ENCODE measurements at places on chromosomes 5 and 9.
A peak's percentile ranks its signal among the peaks of the same experiment; 100 is the strongest.

DNA sequence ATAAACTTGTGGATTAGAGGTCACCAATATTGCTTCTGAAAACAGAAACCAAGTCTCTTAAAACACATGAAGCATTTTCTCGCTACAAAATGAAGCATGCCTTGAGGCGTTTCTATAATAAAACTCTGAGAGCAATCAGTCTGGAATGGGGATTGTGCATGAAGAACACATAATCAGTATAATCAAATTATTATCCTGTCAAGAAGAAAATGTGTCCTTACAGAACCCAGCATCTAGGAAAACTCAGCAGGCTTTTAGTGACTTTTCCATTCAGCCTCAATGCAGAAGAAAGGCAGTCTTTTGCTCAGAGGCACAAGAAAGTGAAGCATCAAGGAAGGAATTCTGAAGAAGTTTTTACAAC is 121.9 kb downstream of the CDH18 start:
- DNase-seq = no peak

DNA sequence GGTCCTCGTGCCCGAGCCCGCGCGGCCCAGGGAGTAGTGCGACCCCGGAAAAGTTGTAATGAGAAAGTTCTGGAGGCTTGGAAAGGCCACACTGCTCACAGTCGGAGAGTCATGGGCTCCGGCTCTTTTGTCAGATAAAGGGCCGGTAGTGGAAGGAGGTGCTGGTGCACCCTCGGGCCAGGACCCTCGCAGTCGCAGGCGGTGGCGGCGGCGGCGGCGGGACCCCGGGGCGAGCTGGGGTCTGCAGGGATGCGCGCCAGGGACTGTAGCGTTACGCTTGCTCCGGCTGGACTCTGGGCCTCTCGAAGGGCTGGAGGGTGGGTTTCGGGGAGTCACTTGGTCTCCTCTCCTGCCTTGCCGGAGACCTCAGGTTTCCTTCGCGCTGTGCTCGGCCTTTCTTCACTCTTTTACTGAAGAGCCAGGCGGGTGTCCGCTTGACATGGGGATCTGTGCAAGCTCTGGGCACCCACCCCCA is 1.5 kb downstream of the RORB start:
- DNase-seq = no peak

DNA sequence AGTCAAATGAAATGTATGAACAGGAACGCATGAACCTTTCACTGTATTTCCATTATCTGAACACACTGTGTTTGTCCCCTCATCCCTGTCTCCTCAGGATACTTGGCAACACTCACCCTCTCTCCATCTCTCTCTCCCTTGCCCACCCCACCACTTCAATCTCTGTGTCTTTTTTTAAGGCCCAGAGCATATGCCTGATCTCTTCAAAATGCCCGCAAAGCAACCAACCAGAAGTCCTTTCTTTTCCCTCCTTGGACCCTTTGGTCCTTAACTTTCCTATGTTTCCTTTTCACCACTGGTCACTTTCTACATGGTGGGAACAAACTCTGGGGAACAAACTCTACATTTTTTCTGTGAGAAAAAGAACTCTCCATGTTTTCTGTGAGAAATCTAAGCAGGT is 3.2 kb upstream of the IRF1 start:
- DNase-seq = no peak

DNA sequence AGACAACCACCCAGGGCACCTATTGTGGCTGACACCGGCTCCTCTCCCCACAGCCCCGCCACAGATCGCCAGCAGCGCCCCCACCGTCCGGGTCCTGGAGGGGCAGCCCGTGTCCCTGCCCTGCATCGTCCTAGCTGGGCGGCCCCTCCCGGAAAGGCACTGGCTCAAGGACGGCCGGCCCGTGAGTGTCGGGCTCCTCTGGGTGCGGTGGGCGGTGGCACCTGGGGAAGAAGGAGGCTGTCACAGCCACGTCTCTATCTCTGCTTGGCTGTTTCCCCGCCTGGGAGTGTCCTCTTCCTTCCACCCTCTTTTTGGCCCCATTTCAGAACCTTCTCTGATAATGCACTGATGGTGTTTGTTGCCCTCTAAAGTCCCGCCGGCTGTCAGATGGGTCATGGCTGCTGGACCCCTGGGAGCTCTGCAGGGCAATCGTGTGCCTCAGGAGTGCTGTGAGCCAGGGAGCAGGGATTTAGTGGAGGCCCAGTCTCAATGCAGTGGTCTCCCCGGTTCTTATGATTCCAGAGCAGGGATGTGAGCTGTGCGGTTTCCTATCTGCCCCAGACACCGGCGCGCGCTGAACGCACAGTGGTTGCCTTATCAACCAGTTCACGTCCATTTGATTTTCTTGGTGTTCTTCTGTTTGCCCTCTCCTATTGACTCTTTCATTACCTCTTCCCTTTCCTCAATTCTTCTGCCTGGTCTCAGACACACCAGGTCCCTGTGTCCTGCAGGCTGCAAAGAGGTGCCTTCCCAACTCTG is 55.3 kb downstream of the HMCN2 start:
- no peak for DNase-seq

- DNase-seq = no peak
Measured at GRCh38 chr5:120476063-120476462, 12.0 kb downstream of the PRR16 start.

DNA sequence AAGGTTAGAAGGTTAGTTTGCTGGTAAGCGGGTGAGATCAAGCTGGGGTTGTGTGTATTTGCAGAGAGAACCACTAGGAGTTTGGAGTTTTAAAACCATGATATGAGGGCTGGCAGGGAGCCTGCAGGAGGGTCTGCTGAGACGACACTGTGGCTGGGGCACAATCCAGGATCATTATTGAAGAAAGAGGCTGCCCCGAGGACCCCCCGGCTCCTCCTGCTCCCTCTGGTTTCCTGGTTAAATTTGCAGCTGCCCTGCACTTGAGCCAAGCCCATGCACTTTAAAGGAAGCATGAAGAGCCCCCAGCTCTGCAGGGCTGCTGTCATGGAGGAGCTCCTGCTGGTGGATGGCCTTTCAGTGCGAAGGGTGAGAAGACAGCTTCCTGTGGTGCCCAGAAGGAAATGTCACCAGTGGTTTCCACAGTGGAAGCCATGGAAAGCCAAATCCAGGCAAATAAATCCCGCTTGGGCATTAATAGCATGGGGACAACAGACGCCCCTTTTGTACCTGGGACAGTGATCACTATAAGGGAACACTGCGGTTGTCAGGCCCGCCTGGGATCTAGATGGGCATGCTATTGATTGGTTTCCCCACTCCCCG is 140.7 kb downstream of the NSG2 start:
- no peak for DNase-seq

DNA sequence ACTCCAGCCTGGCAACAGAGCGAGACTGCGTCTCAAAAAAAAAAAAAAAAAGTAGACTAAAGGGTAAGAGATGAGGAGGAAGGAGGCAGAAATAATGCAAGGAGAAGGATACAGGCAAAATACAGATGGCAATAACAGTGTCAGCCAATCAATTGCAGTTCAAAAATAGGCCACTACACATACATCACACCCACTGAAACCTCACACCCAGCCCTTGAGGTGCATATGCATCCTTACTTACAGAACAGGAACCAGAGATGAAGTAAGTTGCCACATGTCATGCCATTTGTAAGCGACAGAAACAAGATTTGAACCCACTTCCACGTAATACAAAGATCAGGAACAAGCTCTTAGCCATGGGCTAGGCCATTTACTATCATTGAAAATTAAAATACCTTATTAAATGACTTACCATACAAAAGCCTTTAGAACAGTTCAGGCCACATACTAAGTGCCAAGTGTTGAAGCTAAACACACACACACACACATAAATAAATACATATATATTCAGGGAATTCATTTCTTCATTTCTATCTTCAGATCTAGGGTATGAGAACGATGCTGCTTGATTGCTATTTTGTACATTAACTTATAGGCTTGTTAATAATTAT is 98.4 kb downstream of the FNBP1 start:
- DNase-seq = peak; percentile 79

- DNase-seq = no peak
Measured at GRCh38 chr5:73484511-73484910, 13.7 kb upstream of the BTF3 start.

DNA sequence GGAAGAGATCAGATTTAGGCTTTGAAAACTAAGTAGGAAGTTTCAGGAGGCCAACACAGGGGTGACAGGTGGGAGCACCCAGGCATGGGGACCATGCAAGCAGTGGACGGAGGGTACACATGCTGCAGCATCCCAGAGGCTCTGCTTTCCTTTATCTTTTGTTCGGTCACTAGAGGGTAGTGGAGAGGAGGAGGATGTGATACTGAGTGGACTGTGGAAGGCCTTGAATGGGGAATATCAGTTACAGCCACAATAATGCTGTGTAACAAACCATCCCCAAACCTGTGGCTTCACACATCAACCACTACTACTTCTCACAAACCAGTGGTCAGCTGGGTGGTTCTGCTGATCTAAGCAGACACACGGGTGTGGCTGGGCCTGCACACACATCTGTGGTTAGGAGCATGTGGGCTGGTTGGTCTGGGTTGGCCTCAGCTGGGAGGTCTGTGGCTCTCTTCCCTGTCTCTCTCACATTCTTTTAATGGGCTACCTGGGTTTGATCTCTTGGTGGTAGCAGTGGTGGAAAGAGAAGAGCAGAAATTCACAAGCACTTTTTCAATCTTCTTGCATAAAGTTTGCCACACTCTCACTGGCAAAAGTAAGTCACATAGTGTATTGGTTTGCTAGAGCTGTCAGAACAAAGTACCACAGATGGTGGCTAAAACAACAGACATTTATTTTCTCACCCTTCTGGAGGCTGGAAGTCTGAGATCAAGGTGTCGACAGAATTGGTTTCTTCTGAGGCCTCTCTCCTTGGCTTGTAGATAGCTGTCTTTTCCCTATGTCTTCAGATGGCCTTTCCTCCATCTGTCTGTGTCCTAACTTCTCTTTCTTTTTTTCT is 238.7 kb downstream of the AGTPBP1 start:
- no peak for DNase-seq

- no peak for DNase-seq
Measured at GRCh38 chr5:116358911-116359418, 215.7 kb downstream of the SEMA6A start.

Data from CD4-positive, alpha-beta T cell treated with Interleukin-10 for 1 hour (primary cell).